HFFc6 (cell line): ENCODE measurements at places on chromosomes 7 and 10. TPM values are rescaled to one million over a fixed set of nuclear protein-coding genes. Genes with fewer than 3 reads are reported as not detected.

- H3K27me3 ChIP-seq, result 0 out of 2 replicates have a peak, but pooled peaks cover 2% of the 10 kb centered on the region
- no peaks in the 10 kb centered on the region for H3K36me3 ChIP-seq
- DNase-seq, result no peak
- no peak overlapping the region for H3K27ac ChIP-seq
- no peak overlapping the region for H3K4me3 ChIP-seq
Measured at GRCh38 chr7:84271543-84271942, 77.0 kb upstream of the SEMA3A start.

GRCh38 chr10:52068485-52068884 is 245.6 kb upstream of the DKK1 start:
- H3K27ac ChIP-seq, result no peak overlapping the region
- DNase-seq, result no peak
- no peaks in the 10 kb centered on the region for H3K4me1 ChIP-seq
- H3K36me3 ChIP-seq, result no peaks in the 10 kb centered on the region
- H3K27me3 ChIP-seq, result 0 out of 2 replicates have a peak, but pooled peaks cover 2% of the 10 kb centered on the region
- H3K4me3 ChIP-seq, result no peak overlapping the region

DNA sequence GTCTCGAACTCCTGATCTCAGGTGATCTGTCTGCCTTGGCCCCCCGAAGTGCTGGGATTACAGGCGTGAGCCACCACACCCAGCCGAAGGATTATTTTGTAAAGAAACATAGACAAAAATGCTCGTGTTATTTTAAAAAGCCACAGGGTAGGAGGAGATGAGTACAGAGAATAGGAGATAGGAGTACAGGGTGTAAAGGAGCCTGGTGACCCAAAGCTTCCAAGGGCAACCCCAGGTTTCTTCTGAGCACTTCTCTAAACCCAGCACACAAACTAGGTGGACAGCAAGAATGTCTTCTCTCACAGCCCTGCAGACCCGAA is 54.7 kb downstream of the ZNF467 start:
- H3K27ac ChIP-seq, result no peak overlapping the region
- no peak for DNase-seq
- H3K27me3 ChIP-seq, result no peaks in the 10 kb centered on the region; the same call in 1 of the 2 replicates
- peaks cover 30% of the 10 kb centered on the region for H3K4me1 ChIP-seq
- no peak overlapping the region for H3K4me3 ChIP-seq

GRCh38 chr7:115145512-115145911 is 223.6 kb downstream of the MDFIC start:
- peak overlapping the region; percentile 5; the same call in 1 of the 2 replicates for H3K27ac ChIP-seq
- peak; percentile 9 for DNase-seq
- H3K27me3 ChIP-seq, result no peaks in the 10 kb centered on the region
- peaks cover 11% of the 10 kb centered on the region for H3K4me1 ChIP-seq

DNA sequence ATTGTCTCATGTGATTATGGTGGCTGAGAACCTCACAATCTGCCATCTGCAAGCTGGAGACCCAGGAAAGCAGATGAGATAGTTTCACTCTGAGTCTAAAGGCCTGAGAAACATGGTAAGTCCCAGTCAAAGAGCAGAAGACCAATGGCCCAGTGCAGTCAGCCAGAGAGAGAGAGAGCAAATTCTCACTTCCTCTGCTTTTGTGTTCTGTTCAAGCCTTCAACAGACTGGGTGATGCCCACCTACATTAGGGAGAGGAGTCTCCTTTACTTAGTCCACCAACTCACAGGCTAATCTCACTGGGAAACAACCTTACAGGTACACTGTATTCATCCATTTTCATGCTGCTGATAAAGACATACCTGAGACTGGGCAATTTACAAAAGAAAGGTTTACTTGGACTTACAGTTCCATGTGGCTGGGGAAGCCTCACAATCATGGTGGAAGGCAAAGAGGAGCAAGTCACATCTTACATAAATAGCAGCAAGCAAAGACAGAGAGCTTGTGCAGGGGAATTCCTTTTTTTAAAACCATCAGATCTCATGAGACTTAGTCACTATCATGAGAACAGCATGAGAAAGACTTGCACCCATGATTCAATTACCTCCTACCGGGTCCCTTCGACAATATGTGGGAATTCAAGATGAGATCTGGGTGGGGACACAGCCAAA is 4.7 kb upstream of the FRMPD2 start:
- no peak for DNase-seq
- H3K36me3 ChIP-seq, result no peaks in the 10 kb centered on the region; the same call in 1 of the 2 replicates
- H3K4me3 ChIP-seq, result no peak overlapping the region
- no peak overlapping the region for H3K27ac ChIP-seq

GRCh38 chr7:143025371-143025770 is 1.6 kb downstream of the OR9A2 start:
- H3K36me3 ChIP-seq, result no peaks in the 10 kb centered on the region
- no peak overlapping the region for H3K4me3 ChIP-seq
- DNase-seq, result no peak
- no peaks in the 10 kb centered on the region; the same call in 1 of the 2 replicates for H3K27me3 ChIP-seq
- H3K27ac ChIP-seq, result no peak overlapping the region
- no peaks in the 10 kb centered on the region for H3K4me1 ChIP-seq

DNA sequence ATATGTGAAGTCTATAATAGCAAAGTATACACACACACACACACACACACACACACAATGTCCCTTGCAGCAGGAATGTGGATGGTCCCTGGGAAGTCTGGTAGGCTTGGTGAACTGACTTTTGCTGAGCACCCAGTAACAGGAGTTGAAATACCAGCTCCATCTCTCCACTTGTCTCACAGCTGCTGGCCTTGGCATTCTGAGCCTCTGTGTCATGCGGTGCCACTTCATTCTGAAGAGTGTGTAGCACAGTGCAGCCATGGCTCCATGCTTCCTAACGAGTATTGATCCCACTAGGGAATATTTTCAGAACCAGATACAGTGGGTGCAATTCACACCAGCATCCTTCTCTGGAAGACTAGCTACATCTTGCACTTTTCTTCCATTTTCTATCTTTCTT is 192.4 kb downstream of the ADARB2 start:
- no peak overlapping the region for H3K27ac ChIP-seq
- H3K36me3 ChIP-seq, result peaks cover 6% of the 10 kb centered on the region; the same call in 1 of the 2 replicates
- no peaks in the 10 kb centered on the region for H3K4me1 ChIP-seq
- no peak for DNase-seq

DNA sequence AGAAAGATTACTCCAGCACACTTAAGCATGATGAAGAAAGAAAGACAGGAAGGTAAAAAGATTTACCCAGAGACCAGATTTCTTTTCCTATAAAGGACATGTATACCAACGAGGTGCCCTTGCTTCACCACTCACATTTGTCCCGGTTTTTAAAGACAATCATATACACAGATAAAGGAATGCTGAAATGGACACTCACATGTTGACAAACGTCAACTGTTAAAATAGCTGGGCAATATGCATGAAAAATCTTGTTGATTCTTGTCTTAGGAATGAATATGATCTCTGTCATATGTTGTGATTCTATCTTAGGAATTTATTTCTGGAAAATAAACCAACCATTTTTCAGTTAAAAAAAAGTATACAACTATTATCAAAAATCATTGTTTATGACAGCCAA is 158.2 kb downstream of the SRPK2 start:
- H3K27me3 ChIP-seq, result no peaks in the 10 kb centered on the region
- no peak overlapping the region for H3K4me3 ChIP-seq
- H3K27ac ChIP-seq, result no peak overlapping the region
- H3K36me3 ChIP-seq, result peaks cover 20% of the 10 kb centered on the region
- no peak for DNase-seq
- peaks cover 18% of the 10 kb centered on the region for H3K4me1 ChIP-seq

DNA sequence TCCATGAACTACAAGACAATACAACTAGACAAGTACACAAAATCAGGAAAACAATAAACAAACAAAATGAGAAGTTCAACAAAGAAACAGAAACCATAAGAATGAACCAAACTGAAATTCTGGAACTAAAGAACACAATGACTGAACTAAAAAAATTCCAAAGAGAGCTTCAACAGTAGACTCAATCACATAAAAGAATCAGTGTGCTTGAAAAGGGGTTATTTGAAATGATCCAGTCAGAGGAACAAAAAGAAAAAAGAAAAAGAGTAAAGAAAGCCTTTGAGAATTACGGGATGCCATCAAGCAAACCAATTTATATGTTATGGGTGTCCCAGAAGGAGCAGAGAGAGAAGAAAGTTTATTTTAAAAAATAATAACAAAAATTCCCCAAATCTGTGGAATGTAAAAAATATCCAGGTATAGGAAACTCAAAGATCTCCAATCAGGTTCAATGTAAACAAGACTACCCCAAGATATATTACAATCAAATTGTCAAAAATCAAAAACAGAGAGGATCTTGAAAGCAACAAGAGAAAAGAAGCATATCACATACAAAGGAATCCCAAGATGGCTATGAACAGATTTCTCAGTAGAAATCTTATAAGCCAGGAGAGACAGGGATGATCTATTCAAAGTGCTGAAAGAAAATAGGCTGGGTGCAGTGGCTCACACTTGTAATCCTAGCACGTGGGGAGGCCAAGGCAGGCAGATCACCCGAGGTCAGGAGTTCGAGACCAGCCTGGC is 18.7 kb downstream of the COG5 start:
- H3K4me3 ChIP-seq, result no peak overlapping the region
- H3K27me3 ChIP-seq, result no peaks in the 10 kb centered on the region; the same call in 1 of the 2 replicates
- DNase-seq, result no peak
- H3K4me1 ChIP-seq, result no peaks in the 10 kb centered on the region
- H3K36me3 ChIP-seq, result peaks cover 46% of the 10 kb centered on the region

- H3K27ac ChIP-seq, result no peak overlapping the region
- peaks cover 2% of the 10 kb centered on the region; the same call in 1 of the 2 replicates for H3K27me3 ChIP-seq
- no peaks in the 10 kb centered on the region for H3K36me3 ChIP-seq
- H3K4me1 ChIP-seq, result no peaks in the 10 kb centered on the region; the same call in 1 of the 2 replicates
- no peak overlapping the region for H3K4me3 ChIP-seq
Measured at GRCh38 chr7:108138911-108139310, 8.8 kb upstream of the LAMB4 start.

Gene AEBP1
- 75.4 and 79.0 TPM in 2 replicates for total RNA-seq

GRCh38 chr10:112835217-112835715 is 114.8 kb upstream of the TCF7L2 start:
- no peak for DNase-seq
- H3K4me1 ChIP-seq, result peaks cover 9% of the 10 kb centered on the region; the same call in 1 of the 2 replicates
- no peaks in the 10 kb centered on the region for H3K36me3 ChIP-seq

DNA sequence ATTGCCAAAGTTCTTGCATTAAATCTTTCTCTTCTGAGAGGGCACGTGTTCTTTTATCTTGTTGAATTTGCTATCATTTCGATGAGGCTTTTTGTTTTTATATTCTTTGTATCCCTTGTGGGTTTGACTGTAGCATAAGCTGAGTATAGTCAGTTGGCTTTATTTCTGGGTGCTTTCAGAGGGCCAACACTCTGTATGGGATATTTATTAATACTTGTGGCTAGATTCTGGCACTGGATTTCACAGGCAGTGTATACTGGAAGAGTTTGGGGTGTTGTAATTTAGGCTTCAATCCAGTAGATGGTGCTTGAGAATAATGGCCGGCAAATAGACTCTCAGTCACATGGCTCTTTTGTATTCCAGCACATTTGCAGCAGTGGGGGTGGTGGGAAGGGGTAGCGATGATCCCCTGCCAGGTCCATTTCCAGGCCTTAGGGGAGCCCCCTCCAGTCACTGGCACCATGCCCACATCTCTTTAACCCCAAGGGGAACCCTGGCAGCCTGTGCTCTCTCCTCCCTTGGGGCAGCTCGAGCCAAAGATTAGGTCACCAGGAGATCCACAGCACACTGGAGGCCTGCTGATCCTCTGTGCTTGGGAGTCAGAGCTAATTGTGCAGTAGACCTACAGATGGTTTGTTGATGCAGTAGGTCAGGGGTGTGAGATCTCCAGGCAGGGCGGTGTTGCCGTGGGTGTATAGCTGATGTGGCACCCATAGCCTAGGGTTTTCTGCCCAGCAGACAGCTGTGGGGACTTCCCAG is 81.8 kb downstream of the PTPN20 start:
- no peaks in the 10 kb centered on the region for H3K36me3 ChIP-seq
- H3K27ac ChIP-seq, result no peak overlapping the region
- DNase-seq, result peak; percentile 47
- peaks cover 5% of the 10 kb centered on the region for H3K27me3 ChIP-seq

Gene SPDYE5
- not detected in 3 replicates for total RNA-seq

GRCh38 chr10:15113766-15114165 is 16.6 kb downstream of the RPP38 start:
- H3K4me1 ChIP-seq, result peaks cover 14% of the 10 kb centered on the region
- H3K4me3 ChIP-seq, result no peak overlapping the region
- H3K27ac ChIP-seq, result no peak overlapping the region; the same call in 1 of the 2 replicates
- no peak for DNase-seq
- H3K27me3 ChIP-seq, result no peaks in the 10 kb centered on the region
- H3K36me3 ChIP-seq, result peaks cover 17% of the 10 kb centered on the region

- no peak for DNase-seq
- no peaks in the 10 kb centered on the region for H3K27me3 ChIP-seq
- no peaks in the 10 kb centered on the region for H3K4me1 ChIP-seq
- H3K27ac ChIP-seq, result no peak overlapping the region
Measured at GRCh38 chr10:104910712-104911111, 269.6 kb downstream of the SORCS3 start.

DNA sequence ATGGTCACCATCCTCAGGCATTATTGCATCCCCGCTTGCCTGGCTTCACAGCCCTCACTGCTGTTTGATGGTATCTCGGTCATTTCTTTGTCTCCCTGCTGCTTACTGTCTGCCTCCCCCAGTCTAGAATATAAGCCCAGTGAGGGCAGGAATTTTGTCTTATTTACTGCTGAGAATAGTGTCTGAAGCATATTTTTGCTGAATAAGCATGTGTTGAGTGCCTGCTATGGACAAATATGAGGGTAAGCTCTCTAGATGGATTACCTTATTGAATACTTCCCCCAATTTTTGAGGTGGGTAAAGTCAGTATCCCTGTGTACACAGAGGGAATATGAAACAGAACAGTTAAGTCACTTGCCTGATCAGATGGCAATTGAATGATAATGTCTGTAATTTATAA is 36.5 kb upstream of the CABCOCO1 start:
- no peaks in the 10 kb centered on the region for H3K27me3 ChIP-seq
- no peak overlapping the region for H3K27ac ChIP-seq
- no peak overlapping the region for H3K4me3 ChIP-seq
- H3K36me3 ChIP-seq, result no peaks in the 10 kb centered on the region
- peaks cover 50% of the 10 kb centered on the region for H3K4me1 ChIP-seq

DNA sequence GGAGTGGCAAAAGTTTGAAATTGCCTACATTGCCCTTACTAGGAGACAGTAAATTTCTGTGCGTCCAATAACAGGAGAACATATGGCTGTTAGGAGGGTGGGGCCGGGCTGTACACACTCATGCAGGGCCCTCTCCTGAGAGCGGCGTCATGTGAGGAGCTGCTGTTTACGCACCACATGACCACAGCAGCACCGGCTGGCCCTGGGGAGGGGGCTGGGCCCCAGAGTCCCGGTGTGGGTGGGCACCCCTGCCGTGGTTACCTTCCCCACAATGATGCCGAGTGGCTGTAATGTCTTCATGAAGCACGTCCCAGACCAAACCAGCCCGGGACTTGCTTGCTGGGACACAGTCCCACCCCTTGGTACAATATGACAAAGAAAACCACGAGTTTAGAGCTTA is 308.7 kb downstream of the DNAJB6 start:
- H3K27ac ChIP-seq, result no peak overlapping the region
- H3K27me3 ChIP-seq, result peaks cover 2% of the 10 kb centered on the region
- no peaks in the 10 kb centered on the region for H3K4me1 ChIP-seq
- no peak overlapping the region for H3K4me3 ChIP-seq
- no peak for DNase-seq

Gene COL26A1
- total RNA-seq, result not detected in 3 replicates

- H3K27me3 ChIP-seq, result no peaks in the 10 kb centered on the region
- no peak overlapping the region for H3K27ac ChIP-seq
- DNase-seq, result no peak
- no peaks in the 10 kb centered on the region for H3K36me3 ChIP-seq
- peaks cover 19% of the 10 kb centered on the region for H3K4me1 ChIP-seq
- no peak overlapping the region for H3K4me3 ChIP-seq
Measured at GRCh38 chr7:17021205-17021604, 139.4 kb upstream of the AGR3 start.

Gene PHKG1
- total RNA-seq, result 0.21 to 0.32 TPM (median 0.21 TPM) in 3 replicates

- H3K36me3 ChIP-seq, result peaks cover 10% of the 10 kb centered on the region; the same call in 1 of the 2 replicates
- H3K27me3 ChIP-seq, result no peaks in the 10 kb centered on the region
- no peak overlapping the region for H3K4me3 ChIP-seq
- DNase-seq, result no peak
- peak overlapping the region; percentile 48; the same call in 1 of the 2 replicates for H3K27ac ChIP-seq
- peaks cover 42% of the 10 kb centered on the region for H3K4me1 ChIP-seq
Measured at GRCh38 chr10:72796042-72796441, 97.5 kb upstream of the OIT3 start.
